WTC11 (cell line): ENCODE measurements at places on chromosomes 11 and 22.

DNA sequence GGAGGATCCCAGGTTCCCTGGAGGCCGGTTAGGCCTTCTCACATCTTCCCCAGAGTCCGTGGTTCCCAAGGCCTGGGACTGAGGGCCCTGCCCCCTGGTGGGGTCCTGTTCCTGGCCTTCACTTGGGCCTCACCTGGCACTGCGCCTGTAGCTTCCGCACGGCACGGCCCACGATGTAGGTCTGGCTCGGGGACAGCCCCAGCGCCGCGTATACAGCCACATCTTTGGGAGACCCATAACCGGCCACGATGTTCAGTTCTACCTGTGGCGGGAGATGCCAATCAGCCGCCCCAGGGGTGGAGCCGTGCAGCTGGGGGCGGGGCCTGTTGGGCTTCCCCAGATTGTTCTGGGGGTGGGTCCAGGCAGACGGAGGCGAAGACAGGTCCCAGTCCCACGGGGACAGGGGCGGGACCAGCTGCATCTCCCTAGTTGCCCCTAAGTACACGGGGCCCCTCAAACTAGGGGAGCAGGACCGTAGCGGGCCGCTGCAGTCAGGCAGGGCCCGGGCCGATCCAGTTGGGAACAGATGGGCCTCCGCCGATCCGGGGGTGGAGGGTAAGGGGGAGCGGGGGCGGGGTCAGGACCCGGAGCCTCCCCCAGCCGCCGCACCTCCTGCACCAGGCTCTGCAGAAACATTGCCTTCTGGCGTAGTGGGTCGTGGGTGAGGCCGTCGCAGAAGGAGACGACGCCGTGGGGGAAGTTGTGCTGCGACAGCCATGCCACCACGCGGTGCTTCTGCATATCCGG is 10.1 kb downstream of the AIP start:
- peak; percentile 79 for DNase-seq

DNA sequence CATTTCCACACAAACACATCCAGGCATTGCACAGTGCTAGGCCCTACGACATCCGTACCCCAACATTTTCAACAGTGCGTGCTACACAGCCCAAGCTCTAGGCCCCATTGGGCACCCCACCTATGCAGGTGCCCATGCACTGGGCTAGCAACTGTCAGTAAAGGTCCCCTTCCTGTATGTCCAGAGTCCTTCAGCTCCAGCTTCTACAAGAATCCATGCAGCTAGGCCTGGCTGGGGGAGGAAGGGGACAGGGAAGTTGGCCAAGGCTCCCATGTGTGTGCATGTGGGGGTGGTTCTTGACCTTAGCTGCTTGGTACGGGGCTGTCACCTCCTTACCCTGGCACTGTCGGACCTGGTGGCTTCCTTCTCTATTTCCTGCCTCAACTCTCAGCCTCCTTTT is 1.3 kb downstream of the B3GAT1 start:
- DNase-seq, result no peak

- no peak for DNase-seq
Observed at GRCh38 chr11:21572210-21572609, 620.7 kb upstream of the ANO5 start.

DNA sequence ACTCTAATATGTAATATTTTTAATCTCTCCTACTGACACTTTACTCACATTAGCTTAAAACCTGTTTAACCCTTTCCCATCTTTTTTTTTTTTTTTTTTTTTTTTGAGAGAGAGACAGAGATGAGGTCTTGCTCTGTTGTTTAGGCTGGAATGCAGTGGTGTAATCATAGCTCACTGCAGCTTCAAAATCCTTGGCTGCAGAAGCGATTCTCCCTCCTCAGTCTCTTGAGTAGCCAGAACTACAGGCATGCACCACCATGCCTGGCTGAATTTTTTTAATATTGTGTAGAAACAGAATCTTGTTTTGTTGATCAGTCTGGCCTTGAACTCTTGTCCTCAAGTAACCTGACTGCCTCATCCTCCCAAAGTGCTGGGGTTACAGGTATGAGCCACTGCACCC is 37.3 kb downstream of the PAMR1 start:
- DNase-seq, result no peak

GRCh38 chr22:36257948-36258670 is 5.2 kb downstream of the APOL1 start:
- DNase-seq, result no peak

- no peak for DNase-seq
Observed at GRCh38 chr11:78350646-78351165, 66.9 kb downstream of the GAB2 start.

DNA sequence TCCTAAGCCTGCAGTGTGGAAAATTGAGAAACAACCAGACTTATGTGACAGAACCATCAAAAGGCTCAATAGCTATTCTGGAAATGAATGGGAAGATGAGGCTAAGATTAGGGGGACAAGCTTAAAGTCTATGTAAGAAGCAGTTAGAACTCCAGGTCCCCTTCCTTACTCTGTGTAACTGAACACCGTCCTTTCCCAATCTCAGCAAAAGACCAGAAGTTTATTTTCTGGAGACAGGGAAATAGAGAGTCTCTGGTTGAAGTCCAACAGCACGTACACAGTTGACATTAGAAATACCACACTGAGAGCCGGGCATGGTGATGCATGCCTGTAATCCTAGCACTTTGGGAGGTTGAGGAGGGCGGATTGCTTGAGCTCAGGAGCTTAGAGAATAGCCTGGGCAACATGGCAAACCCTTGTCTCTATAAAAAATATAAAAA is 93.9 kb downstream of the CD44 start:
- no peak for DNase-seq

- no peak for DNase-seq
Observed at GRCh38 chr22:20147237-20147988, 3.4 kb downstream of the CCDC188 start.

DNA sequence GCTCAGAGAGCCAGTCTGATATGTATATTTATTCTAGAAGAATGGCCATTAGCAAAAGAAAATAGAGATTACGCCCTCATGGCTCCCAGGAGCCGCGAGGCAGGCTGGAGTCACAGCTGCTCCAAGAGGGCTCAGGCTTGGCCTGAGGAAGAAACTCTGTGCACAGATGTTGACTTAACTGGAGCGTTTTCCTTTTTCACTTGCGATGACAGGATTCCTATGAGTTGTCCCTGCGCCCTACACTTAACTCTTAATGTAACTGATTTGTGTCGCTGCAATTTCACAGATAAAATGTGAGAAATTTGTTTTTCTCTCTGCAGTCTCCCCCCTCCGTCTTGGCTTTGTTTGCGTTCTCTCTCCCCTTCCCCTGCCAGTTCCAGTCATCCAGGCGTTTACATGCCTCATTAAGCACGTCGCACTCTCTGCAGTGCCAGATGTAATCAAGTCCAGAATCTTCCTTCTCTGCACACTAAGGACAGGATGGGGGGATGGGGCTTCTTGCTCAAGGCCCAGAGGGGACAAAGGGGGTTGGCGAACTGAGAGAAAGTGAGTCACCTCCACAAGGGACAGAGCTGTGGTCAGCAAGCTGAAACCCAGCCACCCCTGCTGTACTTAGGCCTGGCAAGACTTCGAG is 1060.1 kb downstream of the NTM start:
- DNase-seq, result no peak

- DNase-seq, result no peak
Observed at GRCh38 chr22:28005513-28005912, 86.5 kb upstream of the PITPNB start.

DNA sequence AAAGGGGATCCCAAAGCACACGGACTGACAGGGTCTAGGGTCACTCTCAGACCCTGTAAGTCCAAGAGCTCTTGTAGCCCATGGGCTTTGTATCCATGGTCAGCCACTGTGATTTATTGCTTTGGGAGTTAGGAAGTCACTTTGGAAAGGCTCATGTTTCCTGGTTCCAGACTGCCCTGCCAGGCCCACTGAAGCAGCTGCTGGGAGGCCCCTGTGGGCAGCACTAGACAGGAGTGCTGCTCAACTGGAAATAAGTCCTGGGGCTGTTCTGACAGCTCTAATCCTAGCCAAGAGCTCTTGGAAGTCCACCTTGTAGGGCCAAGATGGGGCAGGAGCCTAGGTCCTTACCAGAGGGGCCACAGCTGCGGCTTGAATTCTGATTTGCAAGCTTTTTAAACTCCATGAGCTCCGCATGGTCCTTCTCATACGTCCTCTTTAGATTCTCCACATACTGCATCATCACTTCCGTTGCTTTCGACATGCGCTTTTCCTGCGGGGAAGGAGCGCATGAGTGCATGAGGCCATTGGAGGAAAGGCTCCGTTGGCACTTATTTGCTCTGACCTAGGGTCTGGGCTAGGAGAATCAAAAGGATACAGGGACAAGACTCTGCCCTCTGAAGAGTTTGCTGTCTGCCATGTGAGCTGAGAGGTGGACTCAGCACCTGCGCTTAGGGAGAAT is 32.2 kb upstream of the LYVE1 start:
- DNase-seq, result no peak

- DNase-seq, result no peak
Observed at GRCh38 chr11:2002042-2002776, 4.6 kb upstream of the H19 start.
